Heart right ventricle (tissue), 16 donors: ENCODE measurements at places on chromosomes 12 and 14. TPM values are rescaled to one million over a fixed set of nuclear protein-coding genes. Genes with fewer than 3 reads are reported as not detected.

GRCh38 chr14:72129291-72129690 lies 197.1 kb downstream of the RGS6 start:
- no peak for DNase-seq

DNA sequence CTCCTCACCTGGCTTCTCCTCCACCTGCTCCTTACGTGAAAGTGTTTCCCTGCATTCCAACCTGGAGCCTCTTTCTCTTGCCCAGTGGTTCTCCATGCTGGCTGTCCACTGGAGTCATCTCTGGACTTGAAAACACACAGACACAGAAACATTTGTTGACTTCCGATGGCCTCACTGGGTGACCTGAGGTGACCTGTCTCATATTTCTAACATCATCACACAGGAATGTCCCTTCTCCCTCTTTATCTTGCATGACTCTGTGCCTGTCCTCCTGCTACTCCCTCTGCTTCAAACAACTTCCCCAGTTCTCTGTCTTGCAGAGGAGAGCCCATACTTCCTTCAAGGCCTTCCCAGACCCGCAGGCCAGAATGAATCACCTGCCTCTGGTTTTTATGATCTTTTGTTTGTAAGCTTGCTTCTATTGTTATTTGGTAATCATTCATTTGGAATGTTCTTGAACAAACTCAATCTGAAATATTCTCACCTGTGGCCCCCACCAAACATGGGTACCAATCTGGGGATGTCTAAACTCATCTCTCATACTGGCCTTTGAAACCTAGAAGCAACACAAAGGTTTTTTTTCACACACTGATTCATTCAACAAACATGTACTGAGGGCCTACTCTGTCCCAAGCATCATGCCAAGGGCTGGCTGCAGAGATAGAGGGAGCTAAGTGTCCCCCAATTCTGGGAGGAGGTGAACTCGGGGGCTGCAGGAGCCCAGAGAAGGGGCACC lies 9.7 kb upstream of the RIN3 start:
- DNase-seq, result no peak

TIMELESS gene
- 2.6 TPM for total RNA-seq

DNA sequence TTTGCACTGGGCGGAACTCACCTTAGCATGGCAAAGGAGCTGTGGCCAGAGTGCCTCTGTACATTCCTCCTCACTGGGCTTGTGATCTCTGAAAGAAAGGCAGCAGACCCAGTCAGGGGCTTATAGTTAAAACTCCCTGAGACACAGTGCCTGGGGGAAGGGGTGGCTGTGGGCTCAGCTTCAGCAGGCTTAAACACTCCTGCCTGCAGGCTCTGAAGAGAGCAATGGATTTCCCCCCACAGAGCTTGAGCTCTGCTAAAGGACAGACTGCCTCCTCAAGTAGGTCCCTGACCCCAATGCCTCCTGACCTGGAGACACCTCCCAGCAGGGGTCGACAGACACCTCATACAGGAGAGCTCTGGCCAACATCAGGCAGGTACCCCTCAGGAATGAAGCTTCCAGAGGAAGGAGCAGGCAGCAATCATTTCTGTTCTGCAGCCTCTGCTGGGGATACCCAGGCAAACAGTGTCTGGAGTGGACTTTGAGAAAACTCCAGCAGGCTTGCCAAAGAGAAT lies 327.5 kb upstream of the SLC16A7 start:
- DNase-seq, result no peak

DNA sequence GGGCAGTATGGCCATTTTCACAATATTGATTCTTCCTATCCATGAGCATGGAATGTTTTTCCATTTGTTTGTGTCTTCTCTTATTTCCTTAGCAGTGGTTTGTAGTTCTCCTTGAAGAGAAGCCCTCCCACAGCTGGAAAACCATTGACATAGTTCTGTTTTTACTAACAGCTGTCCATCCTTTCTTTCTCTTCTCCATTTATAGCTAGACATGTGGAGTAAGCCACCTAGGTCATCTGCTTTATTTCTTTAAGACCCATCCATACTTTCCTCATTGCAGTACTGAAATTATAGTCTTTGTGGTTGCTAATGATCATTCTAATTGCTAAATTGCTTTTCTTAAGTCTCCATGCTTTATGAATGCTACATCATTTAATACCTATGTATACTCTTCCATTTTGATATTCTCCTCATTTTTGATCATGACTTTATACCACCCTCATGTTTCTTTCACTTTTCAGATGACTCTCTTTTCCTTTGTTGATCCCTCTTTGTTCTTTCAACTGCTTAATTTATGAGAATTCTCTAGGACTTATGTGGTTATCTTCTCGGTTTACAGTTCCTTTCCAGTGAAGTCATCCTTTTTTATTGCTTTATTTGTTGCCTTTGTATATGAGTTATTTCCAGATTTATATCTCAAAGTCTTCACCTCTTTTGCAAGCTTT lies 114.2 kb downstream of the PCNX1 start:
- DNase-seq, result no peak

- DNase-seq, result no peak
Measured at GRCh38 chr12:91370086-91370868, 187.7 kb upstream of the DCN start.

- DNase-seq, result no peak
Measured at GRCh38 chr14:39491134-39491571, 58.9 kb upstream of the FBXO33 start.

NOVA1 gene
- 2.1 TPM for total RNA-seq

DNA sequence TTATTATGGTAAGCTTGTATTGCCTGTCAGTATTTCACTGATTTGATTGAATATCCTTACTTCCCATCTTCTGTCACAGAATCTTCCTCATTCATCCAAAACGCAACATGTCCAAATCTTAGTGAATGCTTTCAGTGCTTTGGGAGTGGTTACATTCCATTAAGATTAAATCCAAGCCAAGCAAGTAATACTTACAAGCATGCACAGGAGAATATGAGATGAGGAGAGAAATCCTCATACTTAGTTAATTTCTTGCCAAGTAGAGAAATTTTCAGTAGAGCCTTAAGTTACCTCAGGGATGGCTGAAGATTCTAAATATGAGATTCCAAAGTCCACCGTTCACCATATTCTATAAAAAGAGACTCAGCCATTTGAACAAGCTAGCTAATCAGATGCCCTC lies 316.0 kb downstream of the RAD51B start:
- no peak for DNase-seq

YAF2 gene
- 98.1 TPM for total RNA-seq

CCND2 gene
- 226 TPM for total RNA-seq
